ENCODE measurements at places on chromosomes 11 and 22.

DNA sequence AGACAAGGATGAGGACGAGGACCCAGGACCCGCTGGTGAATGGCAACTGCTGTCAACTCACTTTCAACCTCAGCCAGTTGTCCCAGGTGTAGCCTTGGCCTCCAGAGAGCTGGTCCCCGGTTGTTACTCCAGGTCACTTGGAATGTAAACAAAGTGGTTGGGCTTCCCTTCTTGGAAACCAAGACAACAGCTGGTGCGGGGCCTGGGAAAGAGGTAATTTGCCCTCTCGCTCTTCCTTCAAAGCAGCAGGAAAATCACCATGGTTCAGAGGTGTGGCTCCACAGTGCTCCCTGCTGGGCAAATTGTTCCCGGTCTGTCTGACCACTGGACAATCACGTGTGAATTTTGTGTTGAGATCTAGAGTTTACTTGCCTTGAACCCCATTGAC lies 15.0 kb downstream of the SLC1A2 start:
- peak; percentile 40 for DNase-seq

GRCh38 chr22:49349841-49350381 lies 477.8 kb downstream of the BRD1 start:
- DNase-seq, result no peak

- DNase-seq, result peak; percentile 11
These were observed 2.2 kb upstream of the C11orf16 start for GRCh38 chr11:8934742-8935488.

DNA sequence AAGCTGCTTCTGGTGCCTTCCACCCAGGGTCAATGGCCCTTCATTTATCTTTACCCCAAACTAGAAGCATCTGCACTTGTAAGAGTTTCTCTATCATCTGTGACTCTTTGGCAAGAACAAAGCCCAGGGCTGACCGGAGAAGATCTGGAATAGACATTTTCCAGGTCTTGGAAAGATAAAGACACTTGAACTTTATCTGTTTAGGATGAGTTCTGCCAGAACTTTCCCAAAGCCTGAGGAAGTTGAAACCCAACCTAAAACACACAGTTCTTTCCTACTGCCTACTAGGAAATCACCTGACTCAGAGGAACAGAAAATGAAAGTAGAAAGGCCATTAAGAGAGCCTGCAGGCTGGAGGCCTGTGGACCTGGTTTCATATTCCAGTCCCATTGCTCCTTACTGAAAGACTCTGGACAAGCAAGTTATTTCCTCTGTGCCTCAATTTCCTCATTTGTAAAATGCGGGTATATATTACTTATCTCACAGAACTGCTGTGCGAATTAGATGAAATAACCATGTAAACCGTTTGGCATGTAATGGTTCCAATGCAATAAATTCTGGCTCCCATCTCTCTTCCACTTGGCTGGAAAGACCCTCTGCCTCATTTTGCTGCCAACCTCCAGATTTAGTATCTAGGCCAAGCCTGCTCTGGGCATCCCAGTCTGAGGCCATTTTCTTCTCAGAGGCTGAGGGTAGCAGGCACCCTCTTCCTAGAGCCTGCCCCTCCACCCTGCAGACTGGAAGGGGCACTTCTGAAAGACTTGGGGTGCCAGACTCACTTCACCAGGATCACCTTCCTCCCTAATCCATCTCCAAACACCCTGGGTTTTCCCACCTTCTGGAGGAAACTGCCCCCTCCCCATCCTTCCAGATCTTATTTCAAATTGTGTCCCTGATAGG lies 1.2 kb downstream of the UBE2L6 start:
- DNase-seq, result peak; percentile 38

DNA sequence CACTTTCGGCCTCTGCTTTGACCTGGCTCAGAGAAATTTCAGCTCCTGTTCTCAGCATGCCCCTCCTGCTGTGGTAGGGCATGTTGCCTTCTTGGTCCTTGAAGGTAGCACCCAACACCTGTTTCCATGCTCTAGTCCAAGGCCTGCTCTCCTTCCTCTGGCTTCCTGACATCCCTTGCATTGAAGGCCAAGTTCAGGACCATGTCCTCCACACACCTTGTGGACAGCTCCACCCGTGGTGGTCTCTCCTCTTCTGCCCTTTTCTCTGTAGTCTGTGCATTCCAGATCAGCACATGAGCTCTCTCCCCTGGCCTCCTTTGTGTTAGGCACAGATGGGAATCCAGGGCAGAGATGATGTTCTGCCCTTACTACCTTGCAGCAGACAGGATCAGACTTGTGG lies 225.3 kb downstream of the ADAMTS15 start:
- DNase-seq, result no peak

DNA sequence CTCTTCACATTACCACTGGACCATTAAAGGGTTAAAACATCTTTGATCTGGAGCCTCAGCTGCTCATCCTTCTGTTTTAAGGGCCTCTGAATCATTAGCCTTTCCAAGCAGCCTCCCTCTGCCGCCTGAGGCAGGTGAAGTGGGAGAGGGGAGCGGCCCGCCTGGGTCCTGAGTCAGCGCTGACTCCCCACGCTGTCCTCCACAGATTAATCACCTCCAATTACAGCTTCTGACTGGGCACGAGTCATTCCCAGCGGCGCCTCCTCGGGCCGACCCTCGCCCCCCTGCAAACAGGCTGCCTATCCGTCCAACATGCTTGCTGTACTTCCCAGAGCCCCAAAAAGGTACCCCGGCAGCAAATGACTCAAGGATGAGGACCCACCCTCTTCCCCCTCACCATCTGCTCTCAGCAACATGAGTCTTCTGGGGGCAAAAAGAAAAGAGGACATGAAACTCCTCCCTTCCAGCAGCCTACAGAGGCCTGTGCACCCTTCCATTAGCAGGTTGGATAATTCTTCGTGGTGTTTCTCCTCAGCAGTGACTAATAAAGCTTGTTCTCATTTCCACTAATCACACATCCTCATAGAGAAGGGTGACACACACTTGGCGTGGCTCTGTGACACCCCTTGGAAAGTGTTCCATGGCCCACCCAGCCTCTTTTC lies 44.3 kb upstream of the JAM3 start:
- DNase-seq, result no peak

- no peak for DNase-seq
These were observed 14.2 kb upstream of the SOX10 start for GRCh38 chr22:37998543-37998942.

GRCh38 chr22:46730568-46731245 lies 7.3 kb downstream of the CERK start:
- no peak for DNase-seq

DNA sequence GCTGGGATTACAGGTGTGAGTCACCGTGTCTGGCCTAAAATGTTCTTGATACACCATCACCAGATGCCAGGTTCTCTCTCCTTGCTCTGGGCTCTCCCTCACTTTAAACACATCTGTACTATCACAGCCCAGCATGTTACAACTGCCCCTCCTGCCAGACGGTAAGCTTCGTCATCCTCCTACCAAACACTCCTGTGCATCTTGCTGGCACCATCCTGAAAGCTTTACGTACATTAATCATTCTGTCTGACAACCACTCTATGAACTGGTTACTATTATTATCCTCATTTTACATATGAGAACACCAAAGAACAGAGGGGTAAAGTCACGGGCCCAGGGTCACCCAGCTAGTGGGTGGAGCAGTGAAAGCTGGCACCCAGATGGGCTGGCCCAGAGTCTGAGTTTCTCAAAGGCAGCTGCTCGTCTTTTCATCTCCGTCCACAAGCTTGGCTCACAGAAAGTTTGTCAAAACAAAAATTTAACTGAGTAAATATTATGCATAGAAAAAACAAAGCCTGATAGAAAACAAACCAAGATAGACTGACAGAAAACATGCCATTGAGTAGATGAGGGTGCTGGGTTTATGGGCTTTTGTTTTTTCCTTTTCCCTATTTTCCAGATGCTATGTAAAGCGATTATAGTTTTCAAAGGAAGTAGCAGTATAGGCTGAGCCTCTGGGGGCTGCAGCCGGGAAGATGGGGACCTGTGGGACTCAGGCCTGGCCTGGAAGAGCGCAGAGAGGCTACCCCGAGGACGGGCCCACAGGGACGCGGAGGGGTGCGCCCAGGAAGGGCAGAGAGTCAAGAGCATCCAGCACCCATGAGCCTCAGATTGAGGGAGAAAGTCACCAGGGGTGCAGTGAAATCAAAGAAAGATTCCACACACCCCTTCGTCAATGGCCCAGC lies 9.5 kb downstream of the PLA2G6 start:
- DNase-seq, result no peak

DNA sequence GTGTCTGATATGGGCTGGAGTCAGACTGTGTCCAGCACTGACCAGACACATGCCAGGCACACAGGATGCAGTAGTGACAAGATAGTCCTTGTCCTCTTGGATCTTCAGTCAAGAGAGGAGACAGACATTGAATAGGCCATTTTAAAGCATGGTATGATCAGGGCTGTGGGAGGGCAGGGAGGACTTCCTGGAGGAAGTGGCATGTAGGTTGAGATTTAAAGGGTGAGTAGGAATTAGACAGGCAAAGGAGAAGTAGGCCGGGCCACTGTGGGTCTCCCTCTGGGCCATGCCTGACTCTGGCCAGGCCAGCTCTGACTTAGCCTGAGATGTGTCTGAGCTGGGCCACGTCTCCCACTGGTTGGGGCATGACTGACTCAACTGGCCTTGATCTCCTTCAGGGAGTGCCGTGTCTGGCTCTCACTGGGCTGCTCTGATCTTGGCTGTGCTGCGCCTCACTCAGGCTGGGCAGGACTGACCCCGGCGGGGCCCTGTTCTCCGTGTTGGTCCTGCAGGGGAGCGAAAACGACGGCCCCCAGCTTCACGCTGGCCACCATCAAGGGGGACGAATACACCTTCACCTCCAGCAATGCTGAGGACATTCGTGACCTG lies 71.2 kb downstream of the MYO7A start:
- no peak for DNase-seq

- no peak for DNase-seq
These were observed 12.4 kb downstream of the SMIM38 start for GRCh38 chr11:69167916-69168691.

DNA sequence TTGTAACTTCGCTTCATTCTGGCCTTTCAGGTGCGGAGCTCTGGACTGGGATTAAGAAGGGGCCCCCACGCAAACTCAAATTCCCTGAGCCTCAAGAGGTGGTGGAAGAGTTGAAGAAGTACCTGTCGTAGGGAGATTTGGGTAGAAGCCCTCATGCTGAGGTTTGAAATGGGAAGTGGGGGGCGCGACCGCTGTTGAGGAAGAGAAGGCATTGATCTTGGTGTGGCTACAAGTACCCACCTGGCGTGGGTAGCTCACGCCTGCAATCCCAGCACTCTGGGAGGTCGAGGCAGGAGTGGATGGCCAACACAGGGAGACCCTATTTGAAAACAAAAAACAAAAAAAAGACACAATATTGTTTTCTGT lies 779 bp downstream of the SELENOH start:
- no peak for DNase-seq

GRCh38 chr22:22025320-22026156 lies 43.0 kb upstream of the TOP3B start:
- DNase-seq, result no peak

DNA sequence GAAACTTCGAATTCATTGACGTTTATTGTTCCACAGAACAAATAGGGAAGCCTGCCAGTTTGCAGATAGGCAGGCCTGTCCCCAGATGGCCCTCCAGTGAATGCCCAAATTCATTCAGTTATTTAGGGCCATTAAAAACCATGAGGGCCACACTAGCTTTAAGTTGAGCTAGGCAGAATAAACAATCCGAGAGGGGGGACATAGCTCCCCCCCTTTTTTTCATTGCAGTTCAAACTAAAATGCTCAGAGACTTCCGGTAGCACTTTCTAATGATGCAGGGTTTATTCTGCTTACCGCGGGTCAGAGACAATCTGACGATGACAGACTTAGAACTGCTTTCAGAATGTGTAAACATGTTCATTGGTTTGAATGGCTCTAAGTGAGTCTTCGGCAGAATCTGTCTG lies 72.0 kb downstream of the ZBTB16 start:
- DNase-seq, result peak; percentile 12

DNA sequence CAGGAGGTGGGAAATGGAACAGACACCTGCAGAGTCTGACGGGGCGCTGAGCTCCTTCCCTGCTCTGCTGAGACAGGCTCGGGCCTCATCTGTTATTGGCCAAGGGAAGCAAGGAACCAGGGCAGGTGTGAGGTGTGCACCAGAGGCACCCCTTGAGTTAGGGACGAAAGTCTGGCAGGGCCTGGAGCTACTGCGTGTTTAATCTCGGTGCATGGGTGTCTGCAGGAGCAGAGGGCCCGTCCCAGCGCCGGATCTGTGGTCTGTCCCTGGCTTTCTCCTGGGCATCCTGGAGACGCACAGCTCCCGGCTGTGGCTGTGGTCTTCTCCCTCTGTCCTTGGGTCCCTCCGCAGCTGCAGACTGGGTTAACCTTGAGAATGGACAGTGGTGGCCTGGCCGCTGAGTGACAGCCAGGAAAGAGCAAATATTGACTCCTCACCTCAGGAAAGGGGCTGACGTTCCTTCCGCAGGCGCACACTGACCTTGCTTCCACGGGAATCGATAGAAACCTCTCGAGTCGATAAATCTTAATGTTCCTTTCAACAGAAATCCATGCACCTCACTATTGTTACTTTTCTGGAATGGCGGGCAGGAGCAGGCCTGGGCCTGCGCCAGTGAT lies 975.6 kb downstream of the BRD1 start:
- DNase-seq, result no peak

GRCh38 chr11:27635567-27636037 lies 64.7 kb downstream of the BDNF start:
- no peak for DNase-seq

- DNase-seq, result no peak
These were observed 29.9 kb downstream of the FADD start for GRCh38 chr11:70233034-70233433.

DNA sequence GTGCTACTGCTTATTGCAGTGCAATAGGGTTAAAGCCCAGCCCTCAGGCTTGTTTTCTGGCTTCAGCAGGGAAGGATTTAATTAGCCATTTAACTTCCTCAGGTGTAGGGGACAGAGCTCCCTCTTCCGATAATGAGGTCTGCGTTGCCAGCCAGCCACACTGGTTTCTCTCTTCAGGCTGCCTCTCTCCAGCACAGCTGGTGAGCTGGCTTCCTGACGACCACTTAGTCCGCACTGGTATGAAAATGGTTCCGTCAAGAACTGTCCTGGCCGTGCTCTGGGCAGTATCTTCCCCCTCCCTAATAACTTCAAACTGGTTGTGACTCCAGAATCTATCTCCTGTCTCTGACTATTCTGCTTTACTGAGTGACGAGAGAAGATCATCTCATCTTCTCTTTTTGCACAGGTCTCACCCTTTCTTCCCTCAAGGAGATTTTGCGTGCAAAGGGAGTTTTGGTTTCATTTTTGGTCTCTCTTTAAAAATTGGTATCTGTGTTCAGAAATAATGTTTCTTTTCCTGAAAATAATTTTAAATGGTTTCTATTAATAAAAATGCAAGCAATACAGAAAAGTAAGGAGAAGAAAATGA lies 49.2 kb downstream of the CNTN5 start:
- DNase-seq, result no peak

GRCh38 chr11:396511-396947 lies 2.5 kb downstream of the PKP3 start:
- DNase-seq, result peak; percentile 38

- no peak for DNase-seq
These were observed 8.9 kb downstream of the SCGB1A1 start for GRCh38 chr11:62427630-62428233.
